Activated CD4-positive, alpha-beta T cell treated with anti-CD3 and anti-CD28 coated beads, Interleukin-2, amount 10 ng/mL, durations not matched to agents 7 days and 5 days (primary cell): ENCODE measurements at places on chromosomes 11 and 22. TPM values are rescaled to one million over a fixed set of nuclear protein-coding genes. Genes with fewer than 3 reads are reported as not detected.

Gene DLG2
- total RNA-seq, result 0.85 TPM

Gene ADM2
- 3.7 TPM for total RNA-seq

Gene KIRREL3
- total RNA-seq, result not detected

Gene KRTAP5-1
- not detected for total RNA-seq

Gene ESAM
- 0.19 TPM for total RNA-seq

Gene RAB3IL1
- total RNA-seq, result not detected

Gene RFPL3
- total RNA-seq, result not detected

Gene MS4A1
- total RNA-seq, result not detected

Gene KCNA4
- total RNA-seq, result not detected

Gene GDPD5
- total RNA-seq, result 55.8 TPM

Gene GPHA2
- not detected for total RNA-seq

Gene OR10A2
- not detected for total RNA-seq

Gene OR5B21
- total RNA-seq, result not detected

Gene TMEM191B
- 0.87 TPM for total RNA-seq

Gene NEU3
- 12.5 TPM for total RNA-seq

Gene CALCA
- total RNA-seq, result not detected

Gene NXPE1
- total RNA-seq, result not detected

Gene OR52E4
- not detected for total RNA-seq

Gene CLDN5
- total RNA-seq, result 0.25 TPM
